ENCODE measurements at places on chromosomes 3 and 15.
A peak's percentile ranks its signal among the peaks of the same experiment; 100 is the strongest.

DNA sequence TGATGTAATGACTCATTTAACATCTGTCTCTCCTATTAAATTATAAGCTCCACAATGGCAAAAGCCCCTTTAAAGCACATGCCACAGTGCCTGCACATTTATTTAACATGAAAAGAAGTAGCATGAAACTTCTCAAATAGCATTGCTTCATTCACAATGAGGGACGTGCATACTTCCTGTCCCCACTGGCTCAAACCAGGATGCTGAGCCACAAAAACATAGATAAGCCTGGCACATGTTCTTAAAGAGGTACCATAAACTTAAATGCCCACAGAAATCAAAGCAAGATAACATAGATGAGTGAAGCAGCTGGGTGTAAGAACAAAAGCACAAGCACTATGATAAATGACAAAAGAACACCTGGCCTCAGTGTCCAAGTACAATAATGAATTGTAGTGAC lies 3.8 kb downstream of the TP53BP1 start:
- no peak for DNase-seq

DNA sequence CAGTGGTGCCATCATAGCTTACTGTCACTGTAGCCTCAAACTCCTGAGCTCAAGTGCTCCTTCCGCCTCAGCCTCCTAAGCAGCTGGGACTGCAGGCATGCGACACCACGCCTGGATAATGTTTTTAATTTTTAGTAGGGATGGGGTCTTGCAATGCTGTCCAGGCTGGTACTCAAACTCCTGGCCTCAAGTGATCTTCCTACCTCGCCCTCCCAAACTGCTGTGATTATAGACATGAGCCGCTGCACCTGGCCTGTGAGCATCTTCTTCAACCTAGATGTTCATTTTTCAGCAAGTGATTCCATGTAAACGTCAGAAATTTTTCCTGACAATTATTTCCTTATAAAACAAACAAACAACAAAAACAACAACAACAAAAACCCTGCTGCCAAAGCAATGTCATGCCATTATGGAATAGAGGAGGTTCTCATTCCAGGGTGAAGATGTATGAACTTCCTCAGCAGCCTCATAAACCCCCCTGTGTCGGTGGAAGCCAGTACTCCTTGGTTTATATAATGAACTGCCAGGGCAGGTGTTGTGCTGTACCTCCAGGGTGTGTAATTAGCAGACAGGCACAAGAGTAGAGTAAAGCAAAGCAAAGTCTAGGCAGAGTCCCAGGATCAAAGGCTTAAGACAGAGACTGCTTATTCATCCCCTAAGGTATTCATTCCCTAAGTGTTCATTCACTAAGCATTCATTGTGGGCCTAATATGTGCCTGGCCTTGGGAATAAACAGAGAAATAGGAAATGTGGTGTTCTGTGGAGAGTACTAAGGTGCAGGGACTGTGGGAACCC lies 44.6 kb downstream of the NR2C2 start:
- DNase-seq: no peak

DNA sequence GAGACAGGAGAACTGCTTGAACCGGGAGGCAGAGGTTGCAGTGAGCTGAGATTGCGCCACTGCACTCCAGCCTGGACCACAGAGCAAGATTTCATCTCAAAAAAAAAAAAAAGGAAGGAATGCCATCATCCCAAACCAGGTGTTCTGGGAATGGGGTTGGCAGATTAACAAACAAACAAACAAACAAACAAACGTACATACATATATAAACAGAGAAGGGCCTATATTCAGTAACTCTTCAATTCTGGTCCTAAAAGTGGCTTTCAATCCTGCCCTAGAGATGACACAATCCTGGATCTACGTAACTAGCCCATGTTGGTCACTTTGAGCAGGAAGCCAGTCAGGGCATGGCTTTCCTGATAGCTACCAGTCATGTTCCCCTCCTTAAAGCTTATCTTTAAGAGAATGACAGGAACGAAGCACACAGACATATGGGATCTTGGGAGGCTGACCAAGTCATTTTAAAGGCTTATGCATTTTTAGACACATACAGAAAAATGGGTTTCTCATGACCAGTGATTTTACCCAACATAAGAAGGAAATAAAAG lies 29.9 kb upstream of the RAB11A start:
- no peak for DNase-seq

DNA sequence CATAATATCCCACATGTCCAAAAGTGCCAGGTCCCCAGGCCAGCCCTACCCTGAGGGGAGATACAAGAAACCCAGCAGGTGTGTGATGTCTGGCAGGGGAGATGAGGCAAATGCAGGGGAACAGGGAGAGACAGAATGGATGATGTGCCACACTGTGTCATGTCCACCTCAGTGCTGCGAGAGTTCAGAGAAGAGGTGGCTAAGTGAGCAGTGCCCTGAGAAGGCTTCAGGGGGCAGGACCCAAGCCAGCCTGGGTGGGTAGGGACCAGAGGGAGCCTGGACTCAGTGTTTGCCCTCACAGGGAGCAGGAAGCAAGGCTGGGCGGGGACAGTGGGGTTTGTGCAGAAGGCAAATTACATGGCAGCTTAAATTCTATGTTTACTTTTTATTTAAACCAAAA lies 61.2 kb downstream of the KLHL6 start:
- no peak for DNase-seq

GRCh38 chr3:13543253-13543652 lies 5.7 kb upstream of the FBLN2 start:
- peak; percentile 93 for DNase-seq

- DNase-seq: peak; percentile 38
These were observed 257.7 kb upstream of the PROK2 start for GRCh38 chr3:72042397-72043203.

- DNase-seq: peak; percentile 88
These were observed 12.1 kb downstream of the OSBPL10 start for GRCh38 chr3:31968927-31969418.

- DNase-seq: no peak
These were observed 317.1 kb upstream of the COL8A1 start for GRCh38 chr3:99321261-99321660.

DNA sequence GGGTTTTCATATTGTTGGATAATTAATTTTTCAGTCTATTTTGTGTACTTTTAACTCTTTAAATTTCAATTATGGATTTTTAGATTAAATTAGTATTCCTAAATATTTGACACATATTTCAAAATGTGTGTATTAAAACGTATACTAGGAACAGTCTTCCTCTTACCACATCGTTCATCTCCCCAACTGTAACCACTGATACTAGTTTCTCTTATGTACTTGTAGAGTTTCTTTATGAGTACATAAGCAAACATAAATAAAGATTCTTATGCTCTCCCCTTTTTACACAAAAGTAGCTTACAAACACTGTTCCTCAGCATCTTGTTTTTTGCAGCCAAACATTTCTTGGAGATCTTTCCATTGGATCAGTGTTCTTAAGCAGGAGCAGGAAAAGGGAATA lies 45.9 kb downstream of the CMSS1 start:
- no peak for DNase-seq

DNA sequence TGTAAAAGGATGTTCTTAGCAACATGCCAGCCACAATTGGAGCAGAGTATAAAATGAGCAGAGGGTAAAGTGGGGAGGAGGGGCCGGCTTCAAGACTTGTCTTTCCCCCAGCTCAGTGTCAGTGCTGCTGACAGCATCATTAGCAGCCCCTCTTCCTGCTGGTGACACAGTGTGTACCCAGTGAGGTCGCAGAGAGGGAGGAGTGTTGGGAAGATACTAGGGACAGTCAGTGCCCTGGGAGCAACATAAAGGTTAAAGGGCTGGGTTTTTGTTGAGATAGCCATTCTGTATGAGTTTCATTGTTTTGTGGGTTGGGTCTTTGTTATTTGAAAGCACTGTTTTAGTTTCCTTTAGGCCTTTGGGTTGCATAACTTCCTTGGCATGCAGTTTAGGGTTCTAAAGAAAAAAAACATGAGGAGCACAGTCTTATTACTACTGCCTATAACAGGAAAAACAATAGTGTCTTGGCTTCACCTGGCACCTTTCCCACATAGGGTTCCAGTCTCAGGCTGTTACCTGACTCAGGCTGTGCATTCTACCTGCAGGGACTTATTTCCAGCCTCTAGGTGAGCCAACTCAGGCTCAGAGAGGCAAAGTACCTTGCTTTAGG lies 94.1 kb upstream of the SKOR1 start:
- no peak for DNase-seq

- DNase-seq: peak; percentile 86
These were observed 51.3 kb upstream of the FBN1 start for GRCh38 chr15:48696627-48697312.

GRCh38 chr3:74897006-74897405 lies 282.5 kb upstream of the CNTN3 start:
- DNase-seq: peak; percentile 2

GRCh38 chr3:55362210-55362960 lies 124.7 kb downstream of the WNT5A start:
- DNase-seq: peak; percentile 86

DNA sequence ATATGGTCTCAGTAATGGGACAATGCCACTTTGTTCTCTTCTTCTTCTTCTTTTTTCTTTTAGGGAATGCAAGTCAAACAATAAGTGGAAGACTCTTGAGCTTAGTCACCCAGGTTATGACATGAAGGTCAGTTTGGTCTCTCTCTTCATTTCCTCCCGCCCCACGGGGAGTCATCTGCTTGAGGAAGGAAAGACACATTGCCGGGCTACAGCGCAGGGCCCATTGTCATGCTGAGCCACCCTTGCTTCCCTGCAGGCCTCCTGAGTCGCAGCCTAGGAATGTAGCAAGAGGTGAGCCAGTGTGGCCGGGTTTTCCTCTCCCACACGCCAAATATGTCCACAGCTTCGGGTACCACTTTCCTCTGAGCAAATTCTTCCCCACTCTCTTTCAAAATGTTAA lies 47.6 kb downstream of the RAP2B start:
- DNase-seq: peak; percentile 97

DNA sequence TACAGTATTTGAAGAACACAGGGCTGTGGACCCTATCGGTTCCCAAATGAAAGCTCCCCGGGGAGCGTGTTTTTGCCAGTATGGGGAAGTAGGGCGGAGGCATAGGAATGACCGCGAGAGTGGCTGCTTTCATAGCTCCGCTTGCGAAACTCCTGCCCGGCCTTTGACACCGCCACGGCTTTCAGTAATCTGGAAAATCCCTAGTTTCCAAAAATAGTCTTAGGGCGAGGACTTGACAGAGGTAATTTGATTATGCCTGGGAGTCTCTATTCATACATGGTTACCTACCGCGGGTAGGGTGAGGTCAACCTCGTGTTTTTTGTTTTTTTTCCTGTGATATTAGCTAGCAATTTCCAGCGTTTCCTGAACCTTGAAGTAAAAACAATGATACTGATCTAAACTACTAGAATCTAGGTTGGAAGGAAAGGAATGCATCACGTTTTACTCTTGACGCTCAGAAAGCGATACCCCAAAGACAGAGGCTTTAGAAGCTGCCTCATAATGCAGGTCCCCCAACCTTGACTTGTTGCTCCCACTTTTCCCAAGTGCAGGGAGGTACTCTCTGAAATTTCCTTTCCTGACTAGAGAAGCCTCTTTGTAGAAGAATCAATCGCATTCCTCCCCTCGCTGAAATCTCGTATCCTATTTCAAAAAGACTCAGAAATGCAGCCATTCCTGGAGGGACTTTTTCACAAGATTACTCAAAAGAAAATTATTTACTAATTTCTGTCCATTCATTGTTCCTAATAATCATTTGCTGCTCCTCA lies 894 bp upstream of the CCNL1 start:
- DNase-seq: peak; percentile 95

Data from ELR (cell line).